Iris pigment epithelial cell (primary cell): ENCODE measurements at places on chromosomes 2 and 18.
A peak's percentile ranks its signal among the peaks of the same experiment; 100 is the strongest.

DNA sequence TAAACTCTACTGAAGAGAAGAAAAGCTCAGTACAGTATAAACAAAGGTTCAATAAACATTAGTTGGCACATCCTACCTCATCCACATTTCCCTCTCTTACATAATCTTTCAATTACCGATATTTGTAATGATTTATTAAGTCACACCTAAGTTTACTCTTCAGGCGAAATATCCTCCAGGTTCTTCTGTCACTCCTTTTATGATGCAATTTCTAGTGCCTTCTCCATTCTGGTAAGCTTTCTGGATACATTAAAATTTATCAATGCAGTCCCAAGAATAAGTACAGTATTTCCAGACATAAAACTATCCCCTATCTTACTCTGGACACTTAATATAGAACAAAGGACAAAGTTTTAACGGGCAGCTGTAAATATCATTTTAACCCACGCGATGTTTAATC is 5.6 kb downstream of the HNRNPLL start:
- DNase-seq, result no peak

DNA sequence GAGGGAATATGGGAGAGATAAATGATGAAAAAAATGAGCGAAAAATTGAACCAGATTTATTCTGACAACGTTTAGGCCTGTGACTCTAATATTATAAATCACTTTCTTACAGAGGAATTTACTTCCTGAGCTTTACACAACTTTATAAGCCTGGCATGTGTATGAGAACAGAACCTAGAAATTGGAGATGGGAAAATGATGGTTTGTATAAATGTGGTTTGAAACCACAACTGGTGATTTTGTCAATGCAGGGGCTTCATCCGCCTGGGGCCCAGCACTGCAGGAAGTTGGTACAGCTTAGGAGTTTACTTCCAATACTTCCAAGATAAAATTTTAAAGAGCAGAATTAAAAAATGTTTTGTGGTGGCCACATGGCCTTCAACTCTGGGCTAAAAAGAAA is 82.3 kb downstream of the VAPA start:
- DNase-seq, result no peak

DNA sequence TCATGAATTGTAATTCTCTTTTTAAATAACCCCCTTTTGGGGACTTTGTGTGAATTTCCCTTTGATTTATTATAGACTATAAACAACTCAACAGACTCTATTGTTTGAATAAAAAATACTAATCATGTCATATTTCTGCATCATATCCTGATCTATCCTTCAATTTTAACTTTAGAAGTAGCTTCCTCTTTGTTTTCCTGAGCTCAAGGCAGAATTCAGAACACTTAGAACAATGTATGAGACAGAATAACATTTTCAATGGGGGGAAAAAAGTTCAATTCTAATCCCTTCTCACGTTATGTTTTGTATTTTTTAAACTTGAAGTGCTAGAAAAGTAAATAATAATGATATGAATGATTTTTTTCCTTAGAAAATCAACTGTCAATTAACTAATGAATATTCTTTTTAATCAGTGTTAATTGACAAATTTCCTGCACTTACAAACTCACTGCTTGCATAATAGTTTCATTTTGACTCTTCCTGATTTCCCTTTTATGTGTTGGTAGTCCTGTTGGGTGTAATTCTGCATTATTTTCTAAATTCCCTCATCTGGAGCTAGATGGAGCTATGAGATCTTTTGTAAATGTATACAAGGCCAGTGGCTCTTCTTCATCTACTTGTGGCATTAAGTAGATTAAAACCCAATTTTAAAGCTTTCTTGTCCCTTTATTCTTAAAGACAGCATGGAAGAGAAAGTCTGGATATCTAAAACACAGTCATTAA is 326.1 kb downstream of the PARD3B start:
- peak; percentile 55 for DNase-seq

DNA sequence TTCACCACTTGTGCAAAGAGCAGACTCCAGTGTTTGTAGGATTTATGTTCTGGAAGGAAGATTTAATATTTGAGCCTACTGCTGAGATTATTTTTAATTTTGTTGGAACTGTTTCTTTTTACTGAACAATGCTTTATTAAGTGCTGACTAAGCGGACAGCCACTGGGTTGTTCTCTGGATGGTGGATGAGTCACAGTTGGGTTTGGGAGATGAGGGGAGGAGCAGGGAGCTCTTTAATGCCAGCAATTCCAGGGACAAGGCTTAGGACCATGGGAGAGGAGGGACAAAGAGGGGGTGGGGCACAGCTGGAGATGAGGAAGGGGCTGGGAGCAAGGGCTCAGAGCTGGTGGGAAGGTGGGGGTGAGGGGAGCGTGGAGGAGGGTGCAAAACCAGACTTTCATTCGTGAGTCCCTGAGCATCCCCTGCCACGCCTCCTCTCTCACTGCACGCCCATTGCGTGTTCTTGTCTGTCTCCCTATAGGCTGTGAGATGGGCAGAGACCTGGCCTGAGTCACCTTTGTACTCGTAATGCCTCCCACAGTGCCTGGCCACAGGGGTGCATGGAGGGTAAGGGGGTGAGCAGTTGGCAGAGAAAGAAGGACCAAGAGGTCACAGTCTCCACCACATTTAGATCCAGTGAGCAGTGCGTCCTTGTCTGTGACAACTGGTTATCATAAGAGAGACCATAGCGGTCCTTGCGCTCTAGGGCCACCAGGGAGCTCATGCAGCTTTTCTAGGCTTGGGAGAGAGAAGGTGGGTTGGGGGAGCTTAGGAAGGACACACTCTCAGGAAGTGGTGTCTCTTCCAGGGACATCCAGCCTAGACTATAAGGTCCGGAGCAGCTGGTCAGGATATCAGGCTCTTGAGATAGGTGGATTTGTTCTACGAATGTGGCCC is 18.4 kb downstream of the SLC4A3 start:
- peak; percentile 80 for DNase-seq

DNA sequence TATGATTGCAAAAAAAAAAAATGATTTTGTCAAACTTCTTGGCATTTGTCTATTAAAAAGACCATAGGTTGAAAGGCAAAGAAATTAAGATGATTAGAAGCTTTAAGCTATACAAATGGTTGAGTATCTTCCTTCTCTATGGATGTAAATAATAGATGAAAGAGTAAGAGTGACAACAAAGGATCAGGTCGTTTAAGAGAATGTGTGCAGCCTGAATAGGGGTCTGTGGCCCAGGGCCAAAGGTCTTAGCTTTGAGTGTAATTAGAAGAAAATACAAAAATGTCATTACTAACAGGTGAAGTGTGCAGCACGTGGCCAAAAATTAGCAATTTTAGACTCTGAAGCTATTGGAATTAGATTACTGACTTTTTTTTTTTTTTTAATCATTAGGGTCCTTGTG is 122.4 kb downstream of the GREB1L start:
- no peak for DNase-seq

DNA sequence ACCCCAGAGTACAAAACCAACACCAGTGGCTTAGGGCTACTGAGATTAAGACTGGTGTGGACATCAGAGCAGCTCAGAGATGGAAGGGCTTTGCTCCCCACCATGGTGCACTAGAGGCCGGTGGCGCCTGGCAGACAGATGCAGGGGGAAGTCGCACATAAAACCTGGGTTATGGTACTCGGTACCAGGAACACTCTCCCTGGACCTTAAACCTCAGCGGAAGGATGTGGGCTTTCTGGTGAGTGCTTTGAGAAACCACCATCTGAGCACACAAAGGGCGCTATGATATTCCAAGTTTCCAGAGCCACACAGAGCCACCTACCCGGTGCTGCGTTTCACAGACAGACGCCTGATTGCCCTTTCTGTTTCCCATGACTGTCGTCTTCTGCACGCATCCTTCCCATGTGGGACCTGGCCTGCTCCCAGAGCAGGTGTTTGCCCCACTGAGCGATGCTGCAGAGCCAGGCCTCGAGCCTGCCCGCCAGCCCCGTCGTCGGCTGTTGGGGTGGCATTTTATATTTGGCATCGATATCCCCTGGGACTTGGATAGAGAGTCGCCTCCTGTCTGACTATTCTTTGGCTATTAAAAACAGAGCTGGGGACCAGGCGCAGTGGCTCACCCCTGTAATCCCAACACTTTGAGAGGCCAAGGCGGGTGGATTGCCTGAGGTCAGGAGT is 89.5 kb upstream of the ODC1 start:
- DNase-seq, result no peak

GRCh38 chr2:177885828-177886466 is 186.6 kb downstream of the PDE11A start:
- no peak for DNase-seq

DNA sequence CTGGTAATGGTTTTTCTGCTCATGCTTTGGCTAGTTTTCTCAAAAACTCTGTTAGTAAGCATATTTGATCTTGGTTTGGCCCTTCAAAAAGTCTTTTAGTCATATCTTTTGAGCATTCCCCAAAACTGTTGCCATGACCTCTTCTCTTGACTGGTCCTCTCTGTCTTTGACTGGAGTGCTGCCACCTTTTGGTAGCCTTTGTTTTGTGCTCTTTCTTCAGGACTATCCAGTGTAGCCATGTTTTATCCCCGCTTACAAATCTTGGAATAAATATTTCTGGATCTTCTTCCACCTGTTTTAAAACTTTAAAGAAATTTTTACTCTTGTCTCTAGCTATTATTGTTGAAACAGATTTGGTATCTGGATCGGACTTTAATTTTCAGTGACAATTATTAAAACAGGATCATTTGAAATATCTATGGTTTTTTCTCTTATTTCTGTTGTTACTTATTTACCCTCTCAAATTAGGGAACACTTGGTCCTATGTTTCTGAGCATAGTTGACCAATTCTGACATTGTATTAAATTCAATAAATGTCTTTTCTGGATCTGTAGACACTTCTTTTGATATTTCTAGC is 965 bp upstream of the ELOA2 start:
- DNase-seq, result peak; percentile 47

- DNase-seq, result no peak
Measured at GRCh38 chr2:62499430-62500060, 6.5 kb downstream of the TMEM17 start.

- DNase-seq, result no peak
Measured at GRCh38 chr2:96928277-96928781, 58.1 kb downstream of the FAM178B start.

GRCh38 chr18:43863180-43863579 is 585.9 kb upstream of the SYT4 start:
- no peak for DNase-seq

GRCh38 chr2:113075030-113075429 is 7.3 kb downstream of the IL1F10 start:
- DNase-seq, result no peak

DNA sequence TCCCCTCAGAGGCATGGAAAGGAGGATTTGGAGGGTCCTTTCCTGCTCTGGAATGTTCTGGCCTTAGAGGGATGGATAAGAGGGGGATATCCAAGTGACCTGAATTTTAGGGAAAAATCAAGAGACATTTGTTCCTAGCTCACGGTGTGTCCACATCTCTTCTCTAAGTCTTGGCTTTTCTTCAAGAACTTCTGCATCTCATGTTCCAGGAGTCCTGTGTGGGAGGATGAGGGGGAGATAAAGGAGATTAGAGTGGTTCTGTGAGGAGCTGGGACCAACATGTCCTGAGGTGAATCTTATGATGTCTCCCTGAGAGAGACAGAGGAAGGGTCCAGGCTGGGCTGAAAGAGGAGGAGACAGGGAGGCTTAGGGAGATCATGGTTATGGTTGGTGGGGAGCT is 11.7 kb downstream of the EMX1 start:
- no peak for DNase-seq
